ENCODE measurements at places on chromosomes 2 and 18.

DNA sequence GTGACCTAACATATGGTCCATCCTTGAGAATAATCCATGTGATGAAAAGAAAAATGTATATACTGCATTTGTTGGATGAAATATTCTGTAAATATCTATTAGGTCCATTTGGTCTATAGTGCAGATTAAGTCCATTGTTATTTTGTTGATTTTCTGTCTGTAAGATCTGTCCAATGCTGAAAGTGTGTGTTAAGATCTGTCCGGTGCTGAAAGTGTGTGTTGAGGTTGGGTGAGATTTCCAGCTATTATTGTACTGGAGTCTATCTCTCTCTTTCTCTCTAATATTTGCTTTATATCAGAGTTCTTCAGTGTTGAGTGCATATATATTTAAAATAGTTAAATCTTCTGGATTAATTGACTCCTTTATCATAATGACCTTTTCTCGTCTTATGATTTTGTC, 828.8 kb upstream of the CRIM1 start:
- no peak for DNase-seq

GRCh38 chr2:79950526-79950925, 354.0 kb downstream of the LRRTM1 start:
- DNase-seq = no peak

- no peak for DNase-seq
These were observed 474.0 kb downstream of the SOCS6 start for GRCh38 chr18:70762812-70763211.

DNA sequence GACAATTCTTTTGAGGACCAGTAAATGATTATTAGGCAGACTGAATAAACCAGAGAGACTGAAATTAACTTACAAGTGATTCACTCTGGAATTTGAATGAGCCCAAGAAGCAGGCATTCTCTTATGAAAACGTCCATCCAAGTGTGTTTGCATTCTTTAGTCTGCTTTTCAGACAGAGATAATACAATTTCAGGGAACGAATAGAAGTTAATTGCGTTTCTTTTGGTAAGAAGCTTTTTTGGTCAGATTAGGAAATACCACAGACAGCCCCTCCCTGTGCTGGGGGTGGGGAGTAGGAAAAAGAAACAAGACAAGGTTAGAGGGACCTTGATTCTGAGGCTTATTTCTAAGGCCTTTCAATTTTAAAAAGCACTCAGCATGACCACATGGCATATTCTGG, 874.4 kb downstream of the SUCLG1 start:
- no peak for DNase-seq

DNA sequence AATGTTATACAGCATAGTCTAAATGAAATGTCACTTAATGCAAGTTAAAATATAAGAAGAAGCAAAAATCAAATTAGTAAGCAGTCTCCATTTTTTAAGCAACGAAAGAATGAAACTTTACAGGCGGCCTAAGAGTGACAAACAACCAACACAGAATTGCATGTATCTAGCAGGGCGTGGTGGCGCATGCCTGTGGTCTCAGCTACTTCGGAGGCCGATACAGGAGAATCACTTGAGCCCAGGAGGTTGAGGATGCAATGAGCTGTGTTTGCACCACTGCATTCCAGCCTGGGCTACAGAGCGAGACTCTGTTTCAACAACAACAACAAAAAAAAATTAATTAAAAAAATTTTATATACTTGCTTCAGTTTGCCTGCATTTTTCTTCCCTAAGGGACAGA, 16.6 kb downstream of the RBMS1 start:
- no peak for DNase-seq

- no peak for DNase-seq
These were observed 797.1 kb downstream of the SLC4A3 start for GRCh38 chr2:220424561-220424960.

- no peak for DNase-seq
These were observed 209.5 kb downstream of the NDUFA10 start for GRCh38 chr2:239815671-239816070.

DNA sequence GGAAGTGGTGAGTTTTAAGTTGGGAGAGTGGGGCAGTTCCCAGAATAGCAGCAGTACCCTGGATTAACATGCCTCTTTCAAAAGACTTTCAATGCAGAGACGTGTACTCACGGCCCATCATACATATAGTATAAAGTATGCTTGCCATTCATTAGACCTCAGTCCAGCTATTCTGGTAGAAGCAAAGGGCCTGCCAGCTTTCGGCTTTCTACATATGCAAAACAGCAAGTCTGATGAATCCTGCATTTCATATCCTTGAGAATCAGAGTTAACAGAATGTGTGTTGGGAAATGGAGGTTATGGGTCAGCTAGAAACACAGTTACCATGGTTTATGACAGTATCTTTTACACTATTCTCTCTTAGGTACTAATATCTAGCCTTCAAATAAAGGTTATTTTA, 27.5 kb downstream of the SATB2 start:
- DNase-seq = no peak

DNA sequence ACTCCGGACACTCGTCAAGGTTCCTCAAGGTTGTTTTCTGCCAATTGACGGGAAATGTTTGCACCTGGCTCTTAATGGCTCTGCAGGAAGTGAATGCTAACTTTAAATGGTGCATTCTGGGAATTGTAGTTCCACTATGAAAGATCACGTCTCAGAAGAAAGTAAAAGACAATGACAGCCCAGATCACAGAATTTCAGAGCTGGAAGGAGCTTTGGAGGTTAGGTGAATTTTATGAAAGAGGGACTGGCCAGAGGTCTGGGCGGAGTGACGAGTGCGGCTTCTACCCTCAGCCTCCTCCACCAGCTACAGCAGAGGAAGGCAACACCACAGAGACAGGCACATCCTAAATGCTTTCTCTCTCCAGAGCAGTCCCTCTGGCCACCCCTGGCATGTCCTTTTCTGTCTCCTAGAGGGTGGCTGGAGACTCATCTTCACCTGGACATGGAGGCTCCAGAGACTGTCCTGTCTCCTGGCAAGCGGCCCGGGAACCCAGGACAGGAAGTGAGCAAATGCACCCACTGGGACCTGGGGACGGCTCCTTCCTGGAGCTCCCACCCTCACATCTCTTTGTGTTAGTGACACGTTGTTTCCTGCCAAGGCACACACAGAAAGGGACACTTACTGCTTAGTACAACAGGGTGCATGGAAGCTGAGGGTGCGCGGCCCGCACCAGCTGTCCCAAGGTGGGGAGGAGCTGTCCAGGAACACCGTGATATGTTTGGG, 19.4 kb downstream of the THAP4 start:
- no peak for DNase-seq
